ENCODE measurements at places on chromosomes 4 and X. TPM values are rescaled to one million over a fixed set of nuclear protein-coding genes. Genes with fewer than 3 reads are reported as not detected.

The MID2 gene
- total RNA-seq: 7.8 TPM

The FAM114A1 gene
- total RNA-seq: 18.0 TPM

- no peak for DNase-seq
These were observed 351.0 kb downstream of the GASK1B start for GRCh38 chr4:157821814-157822213.

The GYG2 gene
- total RNA-seq: 8.6 TPM

GRCh38 chr4:104749062-104749461, 254.4 kb upstream of the CXXC4 start:
- DNase-seq: no peak
